ENCODE measurements at places on chromosomes 5 and 9.

- DNase-seq, result no peak
Observed at GRCh38 chr5:72020161-72020983, 86.9 kb upstream of the MAP1B start.

GRCh38 chr9:105193560-105193959, 50.9 kb upstream of the SLC44A1 start:
- no peak for DNase-seq

- no peak for DNase-seq
Observed at GRCh38 chr9:4517274-4517673, 27.0 kb downstream of the SLC1A1 start.

- no peak for DNase-seq
Observed at GRCh38 chr5:78979117-78979742, 5.9 kb downstream of the ARSB start.

- no peak for DNase-seq
Observed at GRCh38 chr5:74186356-74187315, 453.9 kb downstream of the ENC1 start.

DNA sequence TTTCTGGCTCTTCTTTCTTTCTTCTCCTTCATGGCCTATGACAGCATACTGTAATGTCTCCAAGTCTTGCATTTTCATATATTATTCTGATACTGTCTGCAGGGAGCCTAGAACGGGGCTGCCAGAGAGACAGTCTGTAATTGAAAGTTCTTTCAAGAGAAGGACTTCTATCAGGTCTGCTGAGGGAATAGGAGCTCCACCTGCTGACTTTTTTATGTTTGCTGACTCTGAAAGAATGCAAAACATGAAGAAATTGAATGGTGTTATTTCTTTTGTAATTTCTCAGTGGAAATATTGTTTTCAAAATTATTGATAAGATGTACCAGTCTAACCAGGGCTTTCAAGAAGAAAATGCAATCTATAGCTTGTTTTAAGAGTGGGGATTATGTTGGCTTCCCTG, 121.9 kb upstream of the RFX3 start:
- DNase-seq, result no peak
